NCI-H510A treated with DMSO at 0.1 percent for 48 hours (cell line): ENCODE measurements at places on chromosomes 11 and 22.

DNA sequence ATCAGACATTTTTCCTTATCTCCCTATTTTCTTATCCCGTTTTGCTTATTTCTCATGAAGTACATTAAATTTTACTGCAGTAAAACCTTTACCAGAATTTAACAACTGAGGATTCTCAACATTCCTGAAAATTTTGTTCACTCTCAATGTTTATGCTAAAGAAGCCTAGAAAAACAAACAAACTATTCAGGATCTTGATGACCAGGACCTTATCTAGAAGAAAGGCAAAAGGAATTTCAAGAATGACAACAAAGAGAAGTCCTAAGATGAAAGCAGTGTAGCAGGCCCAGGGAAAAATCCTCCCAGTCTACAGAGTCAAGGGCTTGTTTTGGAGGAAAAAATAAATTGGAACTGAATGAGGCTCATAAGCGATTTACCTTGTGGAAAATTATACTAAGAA is 283.3 kb upstream of the ARHGAP42 start:
- no peak for DNase-seq

- no peak for DNase-seq
Measured at GRCh38 chr11:134542401-134543165, 130.5 kb upstream of the B3GAT1 start.

GRCh38 chr11:8586805-8587204 is 7.2 kb downstream of the STK33 start:
- no peak for DNase-seq

- DNase-seq = no peak
Measured at GRCh38 chr11:19589567-19590260, 122.9 kb upstream of the NAV2 start.

- no peak for DNase-seq
Measured at GRCh38 chr11:33690290-33691065, 10.1 kb downstream of the C11orf91 start.

DNA sequence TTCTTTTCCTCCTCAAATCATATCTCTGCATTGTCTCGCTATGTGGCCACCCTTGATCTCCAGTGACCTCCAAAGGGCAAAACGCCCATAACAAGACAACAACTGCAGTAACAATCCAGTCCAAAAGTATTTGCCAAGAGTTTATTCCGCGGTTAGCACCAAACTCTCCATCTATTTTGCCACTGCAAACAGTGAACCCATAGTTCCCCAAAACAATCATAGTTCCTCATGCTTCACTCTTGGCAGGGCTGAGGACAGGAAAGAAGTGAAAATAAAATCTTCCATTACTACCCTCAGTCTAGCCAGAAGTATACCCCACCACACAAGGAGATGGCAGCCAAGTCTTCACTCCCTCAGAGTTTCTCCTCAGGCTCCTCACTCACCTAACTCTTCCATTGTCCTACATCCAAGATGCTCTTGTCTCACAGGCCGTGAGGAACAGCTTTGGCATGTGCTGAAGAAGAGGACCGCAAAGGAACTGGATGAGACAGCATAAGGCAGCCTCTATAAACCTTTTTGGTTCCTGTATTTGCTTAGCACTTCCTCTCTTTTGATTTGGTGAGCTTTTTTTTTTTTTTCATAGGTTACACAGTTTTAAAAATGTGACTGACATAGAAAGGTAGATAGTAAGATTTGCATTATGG is at the start of gene LPXN:
LPXN (minus strand) TSS at position 480 of the 644 bp plus-strand sequence; CDS start at position 396, 84 bp downstream.
- no peak for DNase-seq

GRCh38 chr11:120180551-120181232 is 30.1 kb upstream of the OAF start:
- DNase-seq = no peak

DNA sequence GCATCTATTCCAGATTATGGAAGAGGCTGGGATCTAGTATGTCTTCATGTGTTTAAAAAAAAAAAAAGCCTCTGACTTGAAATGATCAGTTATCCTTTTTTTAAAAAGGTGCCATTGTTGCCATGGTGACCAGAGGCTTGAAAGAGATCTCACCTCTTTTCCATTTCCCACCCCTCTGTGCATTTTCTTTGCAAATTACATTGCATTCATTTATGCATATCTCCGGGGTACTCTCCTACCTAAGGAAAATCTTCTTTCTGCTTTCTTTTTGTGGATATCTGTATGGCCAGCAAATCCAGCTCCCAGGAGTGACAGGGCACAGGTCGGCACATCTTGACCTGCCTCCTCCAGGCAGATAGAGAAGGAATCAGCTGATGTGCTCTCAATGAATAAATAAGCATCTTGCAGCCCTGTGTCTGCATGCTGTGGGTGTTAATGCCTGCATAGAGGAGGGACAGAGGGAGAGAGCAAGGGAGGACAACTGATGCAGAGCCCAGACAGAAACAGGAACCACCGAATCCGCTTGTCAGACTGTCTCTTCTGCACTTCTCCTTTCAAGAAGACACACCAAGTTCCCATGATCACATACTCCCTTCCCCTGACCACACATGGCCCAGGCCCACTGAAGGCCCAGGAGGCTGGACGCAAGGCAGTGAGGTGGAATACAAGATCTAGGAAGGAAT is 50.9 kb downstream of the CWC15 start:
- no peak for DNase-seq

DNA sequence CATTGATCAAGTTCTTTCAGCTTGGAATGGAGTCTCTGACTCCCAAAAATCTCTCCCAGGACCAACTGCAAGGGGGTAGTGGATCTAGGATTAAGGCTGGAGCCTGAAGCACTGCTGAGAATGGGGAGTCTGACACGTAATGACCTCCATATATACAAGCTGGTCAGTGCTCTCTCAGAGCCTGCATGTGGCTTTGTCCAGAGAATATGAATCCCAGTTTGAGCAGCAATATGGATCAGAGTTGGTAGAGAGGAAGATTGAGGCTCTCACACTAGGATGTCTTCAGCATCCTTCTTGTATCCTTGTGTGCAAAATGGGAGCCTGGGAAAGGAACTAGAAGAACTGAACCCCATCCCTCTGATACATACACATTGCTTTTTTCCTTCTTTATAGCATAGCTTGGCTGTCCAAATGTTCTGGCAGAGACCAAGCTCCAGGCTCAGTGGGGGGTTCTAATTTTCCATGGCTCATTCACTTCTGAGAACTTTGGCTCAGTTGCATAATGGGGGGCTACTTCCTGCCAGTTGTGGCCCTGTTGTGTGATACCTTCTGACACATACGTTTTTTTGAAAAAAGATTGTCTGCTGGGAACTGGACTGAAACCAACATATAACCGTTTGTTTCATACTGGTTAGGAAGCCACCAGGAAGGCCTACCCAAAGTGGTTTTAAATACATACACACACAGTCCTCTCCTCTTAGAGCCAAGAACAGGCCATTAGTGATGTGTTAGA is 138.2 kb downstream of the ETS1 start:
- DNase-seq = no peak

- DNase-seq = peak; percentile 3
Measured at GRCh38 chr11:125165111-125165842, 726 bp downstream of the PKNOX2 start.

- peak; percentile 35 for DNase-seq
Measured at GRCh38 chr11:19076744-19077589, 16.4 kb upstream of the MRGPRX2 start.

GRCh38 chr22:49582181-49582580 is 245.5 kb downstream of the BRD1 start:
- no peak for DNase-seq

DNA sequence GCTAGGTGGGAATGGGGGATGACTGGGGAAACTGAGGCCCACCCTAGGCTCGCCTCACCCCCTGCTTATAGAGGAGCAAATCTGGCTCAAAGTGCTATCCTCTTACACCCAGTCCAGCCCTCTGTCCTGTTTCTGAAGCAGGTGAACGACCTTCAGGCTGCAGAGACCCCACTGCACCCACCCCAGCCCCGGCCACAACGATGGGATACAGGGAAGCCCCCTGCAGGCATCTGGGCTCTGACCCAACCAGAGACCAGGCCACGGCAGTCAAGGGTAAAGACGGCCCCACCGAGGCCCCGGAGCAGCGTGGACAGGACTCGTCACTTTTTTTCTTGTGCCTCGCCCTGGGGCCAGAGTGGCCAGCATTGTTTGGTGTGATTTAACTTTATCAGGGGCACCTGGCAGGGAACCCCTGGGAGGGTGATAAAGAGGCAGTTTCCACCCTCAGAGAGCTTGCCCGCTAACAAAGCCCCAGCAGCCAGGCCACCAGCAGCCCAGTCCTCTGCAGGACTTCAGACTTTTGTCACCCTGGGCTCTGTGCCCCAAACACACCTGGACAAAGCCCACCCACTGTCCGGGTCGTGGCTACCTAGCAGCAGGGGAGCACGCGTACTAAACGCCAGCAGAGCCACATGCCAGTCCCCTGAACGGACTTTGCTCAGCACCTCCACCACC is 612.6 kb downstream of the TBC1D22A start:
- no peak for DNase-seq

GRCh38 chr11:24005202-24005876 is 491.5 kb upstream of the LUZP2 start:
- DNase-seq = no peak

DNA sequence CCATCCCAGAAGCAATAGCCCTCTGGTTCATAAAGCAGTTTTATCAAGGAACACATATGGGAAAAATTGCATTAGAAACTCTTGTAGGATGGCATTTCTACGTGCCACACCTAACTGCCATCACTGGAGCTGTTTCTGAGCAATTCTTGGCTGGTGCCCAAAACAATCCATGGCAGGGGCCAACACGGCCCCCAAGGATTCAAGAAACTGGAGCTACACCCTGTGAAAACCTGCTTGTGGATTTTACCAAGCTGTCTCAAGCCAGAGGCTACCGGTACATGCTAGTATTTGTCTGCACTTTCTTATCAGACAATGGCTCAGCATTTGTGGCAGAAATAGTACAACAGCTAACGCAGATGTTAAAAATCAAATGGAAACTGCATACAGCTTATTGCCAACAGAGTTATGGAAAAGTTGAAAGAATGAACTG is 42.4 kb upstream of the GLYAT start:
- DNase-seq = no peak

- no peak for DNase-seq
Measured at GRCh38 chr11:35179466-35180135, 40.6 kb downstream of the CD44 start.

- DNase-seq = no peak
Measured at GRCh38 chr11:28559492-28559891, 451.3 kb downstream of the METTL15 start.

DNA sequence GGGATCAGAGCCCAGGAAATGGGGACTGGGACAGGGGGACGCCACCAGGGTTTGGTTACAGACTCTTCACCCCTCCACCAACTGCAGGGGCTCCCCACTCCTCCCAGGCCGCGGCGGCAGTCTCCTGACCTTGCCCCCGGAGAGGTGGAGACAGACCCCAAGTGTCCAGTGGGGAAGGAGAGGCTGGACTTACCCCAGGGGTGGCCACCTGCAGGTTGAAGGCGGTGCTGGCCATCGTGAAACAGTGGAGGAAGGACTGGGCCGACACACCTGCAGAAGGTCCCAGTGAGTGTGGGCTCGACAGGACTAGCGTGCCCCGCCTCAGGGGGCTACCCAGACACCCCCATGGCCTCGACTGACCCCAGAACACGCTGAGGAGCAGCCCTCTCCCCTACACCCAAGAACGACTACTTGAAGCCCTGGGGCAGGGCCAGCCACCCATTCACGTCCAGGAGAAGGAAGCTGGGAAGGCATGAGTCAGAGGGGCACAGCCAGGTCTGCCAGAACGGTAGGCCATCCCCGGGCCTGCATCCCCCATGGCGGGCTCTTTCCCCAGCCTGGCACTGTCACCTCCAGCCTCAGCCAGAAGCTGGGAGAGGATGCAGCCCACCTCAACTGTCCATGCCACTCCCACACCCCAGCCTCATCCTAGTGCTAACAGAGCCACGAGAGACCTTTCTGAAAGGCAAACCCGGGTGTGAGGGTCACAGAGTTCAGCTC is 2.3 kb downstream of the GATD1 start:
- DNase-seq = no peak

DNA sequence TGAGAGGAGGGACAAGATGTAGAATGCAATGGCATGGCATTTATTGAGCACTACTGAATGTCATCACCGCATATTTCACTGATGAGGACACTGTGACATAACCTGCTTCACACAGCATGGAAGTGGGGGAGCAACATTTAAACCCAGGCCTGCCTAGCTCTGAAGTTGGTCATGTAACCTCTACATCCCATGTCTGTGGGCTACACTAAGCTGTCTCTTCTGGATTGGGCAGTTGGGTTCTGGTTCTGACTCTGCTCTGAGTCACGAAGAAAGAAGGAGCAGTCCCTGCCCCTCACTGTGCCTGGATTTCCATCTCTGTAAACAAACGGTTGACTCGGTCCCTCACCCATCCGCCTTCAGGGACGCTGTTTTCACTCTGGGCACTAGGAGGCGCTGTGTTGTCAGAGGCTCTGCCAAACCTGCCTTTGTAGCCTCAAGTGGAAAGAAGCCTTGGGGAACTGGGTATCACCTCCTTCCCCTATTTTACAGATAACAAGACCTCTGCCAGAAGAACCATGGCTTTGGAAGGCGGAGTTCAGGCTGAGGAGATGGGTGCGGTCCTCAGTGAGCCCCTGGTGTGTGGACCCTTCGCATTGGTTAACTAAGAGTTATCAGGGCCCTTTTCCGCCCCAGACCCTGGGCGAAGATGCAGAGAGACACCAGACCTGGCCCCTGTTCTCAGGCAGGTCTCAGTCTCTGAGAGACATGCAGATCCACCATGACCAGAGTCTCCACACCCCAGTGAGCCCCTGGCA is 12.7 kb upstream of the ARHGEF17 start:
- peak; percentile 81 for DNase-seq

DNA sequence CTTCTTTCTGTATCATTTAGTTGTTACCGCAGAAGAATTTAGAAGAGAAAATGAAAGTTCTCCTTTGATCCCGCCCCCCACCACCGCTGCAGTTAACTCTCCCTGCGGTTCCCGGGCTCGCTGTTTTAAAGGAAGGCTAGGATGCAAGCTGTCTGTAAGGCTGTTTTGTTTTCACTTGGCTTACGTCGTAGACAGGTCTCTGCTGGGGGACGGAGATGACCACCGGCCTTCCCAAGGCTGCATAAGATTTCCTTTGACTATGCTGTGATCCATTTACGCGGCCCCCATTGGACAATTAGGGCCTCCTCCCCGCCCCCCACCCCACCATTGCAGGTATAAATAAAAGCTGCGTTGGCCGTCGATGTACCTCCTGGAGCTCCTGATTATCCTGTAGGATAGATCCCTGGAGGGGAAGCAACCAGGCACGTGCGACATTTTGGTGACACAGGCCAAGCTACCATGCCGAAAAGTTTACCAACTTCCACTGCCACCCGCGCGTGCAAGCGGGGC is 1.4 kb upstream of the CPT1A start:
- no peak for DNase-seq

DNA sequence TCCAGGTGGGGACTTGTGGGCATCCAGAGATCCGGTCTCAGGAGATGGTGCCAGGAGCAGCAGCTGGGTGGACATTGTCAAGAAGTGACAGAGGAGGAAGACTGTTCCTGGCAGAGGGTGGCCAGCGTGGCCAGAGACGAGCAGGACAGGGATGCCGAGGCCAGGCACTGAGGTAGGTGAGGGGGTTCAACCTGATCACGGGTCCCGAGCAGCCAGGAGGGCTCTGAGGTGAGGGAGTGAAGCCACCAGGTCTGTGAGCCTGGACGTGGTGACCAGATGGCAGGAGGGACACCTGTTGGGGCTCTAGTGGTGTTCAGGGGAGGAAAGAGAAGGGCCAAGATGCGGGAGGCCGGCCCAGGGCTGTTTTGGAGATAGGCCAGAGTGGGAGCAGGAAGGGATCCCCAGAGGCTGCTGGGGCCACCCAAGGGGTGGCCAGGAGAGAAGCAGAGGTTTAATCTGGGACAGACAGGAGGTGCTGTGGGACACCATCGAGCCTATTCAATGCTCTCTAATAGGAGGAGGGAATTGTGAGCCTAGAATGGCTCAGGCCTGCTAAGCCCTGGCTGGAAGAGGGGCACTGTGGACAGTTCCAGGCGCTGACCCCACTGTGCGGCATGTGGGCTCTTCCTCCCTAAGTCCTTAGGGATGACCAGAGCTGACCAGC is 6.3 kb downstream of the PPM1F start:
- DNase-seq = no peak
